A549 treated with ZK216348 at 1 μM for 4 hours (cell line): ENCODE measurements at places on chromosomes 3 and 15. TPM values are rescaled to one million over a fixed set of nuclear protein-coding genes. Genes with fewer than 3 reads are reported as not detected.

FRMD5 gene
- 2.4 to 5.9 TPM (median 2.7 TPM) in 5 replicates for total RNA-seq

SLC27A2 gene
- 32.0 to 42.0 TPM (median 33.3 TPM) in 5 replicates for total RNA-seq

TP63 gene
- 0.14 to 0.34 TPM (median 0.27 TPM) in 5 replicates for total RNA-seq

KNG1 gene
- 0.09 TPM in 1 of 5 replicates, not detected in the others for total RNA-seq

GRAMD1C gene
- 0.23 to 2.3 TPM (median 0.54 TPM) in 5 replicates for total RNA-seq

ASB14 gene
- not detected in 5 replicates for total RNA-seq
